Bladder microvascular endothelial cell (primary cell): ENCODE measurements at places on chromosomes 1 and 21. TPM values are rescaled to one million over a fixed set of nuclear protein-coding genes. Genes with fewer than 3 reads are reported as not detected.

HDGF gene
- 155 and 276 TPM in 2 replicates for total RNA-seq

COL8A2 gene
- total RNA-seq = 0.16 and 1.8 TPM in 2 replicates

C1QC gene
- total RNA-seq = not detected in 2 replicates

CHAF1B gene
- total RNA-seq = 2.8 and 3.7 TPM in 2 replicates

IL20 gene
- not detected in 2 replicates for total RNA-seq

NUCKS1 gene
- total RNA-seq = 89.7 and 103 TPM in 2 replicates

FGR gene
- total RNA-seq = 0.06 and 0.49 TPM in 2 replicates

LAMC2 gene
- total RNA-seq = 19.4 and 71.0 TPM in 2 replicates

GFI1 gene
- total RNA-seq = not detected in 2 replicates

TBX15 gene
- total RNA-seq = 0.25 TPM in 1 of 2 replicates, not detected in the other

COL9A2 gene
- total RNA-seq = 0.16 and 0.63 TPM in 2 replicates

OR2L2 gene
- total RNA-seq = not detected in 2 replicates

PTGER3 gene
- 0.16 TPM in 1 of 2 replicates, not detected in the other for total RNA-seq

BGLAP gene
- total RNA-seq = 0.38 TPM in 1 of 2 replicates, not detected in the other

VPS45 gene
- 18.6 and 43.3 TPM in 2 replicates for total RNA-seq

PCNT gene
- 18.3 and 29.9 TPM in 2 replicates for total RNA-seq

SPRR4 gene
- total RNA-seq = not detected in 2 replicates

IFNLR1 gene
- total RNA-seq = not detected in 2 replicates

TCHH gene
- total RNA-seq = under 0.01 and 0.06 TPM in 2 replicates

CKS1B gene
- 56.2 and 86.6 TPM in 2 replicates for total RNA-seq

CYP4Z1 gene
- total RNA-seq = 0.19 TPM in 1 of 2 replicates, not detected in the other

TRIM67 gene
- total RNA-seq = not detected in 2 replicates

OTUD3 gene
- 1.8 and 8.9 TPM in 2 replicates for total RNA-seq

RHBDL2 gene
- total RNA-seq = 0.16 and 0.63 TPM in 2 replicates

FMOD gene
- total RNA-seq = 0.65 and 21.8 TPM in 2 replicates

CBS gene
- 5.7 and 9.9 TPM in 2 replicates for total RNA-seq

IFI44 gene
- total RNA-seq = 13.9 and 22.8 TPM in 2 replicates

DNASE2B gene
- under 0.01 TPM in 1 of 2 replicates, not detected in the other for total RNA-seq

KRTAP12-2 gene
- total RNA-seq = not detected in 2 replicates

L1TD1 gene
- not detected in 2 replicates for total RNA-seq

AADACL4 gene
- total RNA-seq = not detected in 2 replicates

SPRR3 gene
- not detected in 2 replicates for total RNA-seq

OVAAL gene
- total RNA-seq = not detected in 2 replicates

GUCA2B gene
- not detected in 2 replicates for total RNA-seq

GNG4 gene
- total RNA-seq = 0.16 and 0.19 TPM in 2 replicates

S100A7 gene
- total RNA-seq = not detected in 2 replicates

ETS2 gene
- total RNA-seq = 23.2 and 49.5 TPM in 2 replicates

SLC22A15 gene
- 0.16 TPM in 1 of 2 replicates, not detected in the other for total RNA-seq

HIVEP3 gene
- total RNA-seq = 0.32 and 2.1 TPM in 2 replicates

CPT2 gene
- total RNA-seq = 8.3 and 10.1 TPM in 2 replicates

RNU1-1 gene
- 509 and 6,751 TPM in 2 replicates for total RNA-seq

LYPD8 gene
- total RNA-seq = not detected in 2 replicates

SOD1 gene
- 190 and 204 TPM in 2 replicates for total RNA-seq

RASAL2 gene
- total RNA-seq = 19.9 and 33.6 TPM in 2 replicates

ZNF648 gene
- total RNA-seq = not detected in 2 replicates

CELA3B gene
- not detected in 2 replicates for total RNA-seq

MEGF6 gene
- total RNA-seq = 30.8 and 274 TPM in 2 replicates

S100A12 gene
- total RNA-seq = not detected in 2 replicates

DIPK1A gene
- 0.25 and 0.32 TPM in 2 replicates for total RNA-seq

DEPDC1 gene
- 10.8 TPM in 2 replicates for total RNA-seq
